ENCODE measurements at places on chromosomes 7 and 10.
A peak's percentile ranks its signal among the peaks of the same experiment; 100 is the strongest.

- DNase-seq, result no peak
These were observed 46.4 kb downstream of the TCF7L2 start for GRCh38 chr10:112996462-112996861.

GRCh38 chr10:70763567-70763966 lies 21.6 kb downstream of the TBATA start:
- DNase-seq, result no peak

- DNase-seq, result no peak
These were observed 29.8 kb downstream of the DNAH11 start for GRCh38 chr7:21572331-21573313.

- DNase-seq, result no peak
These were observed 79.7 kb upstream of the FAM3C start for GRCh38 chr7:121475806-121476205.

GRCh38 chr7:136139417-136139816 lies 162.3 kb upstream of the MTPN start:
- DNase-seq, result no peak

GRCh38 chr7:100765250-100765649 lies 31.9 kb downstream of the ZAN start:
- no peak for DNase-seq

GRCh38 chr10:70481105-70481504 lies 2.5 kb downstream of the PALD1 start:
- DNase-seq, result peak; percentile 51

DNA sequence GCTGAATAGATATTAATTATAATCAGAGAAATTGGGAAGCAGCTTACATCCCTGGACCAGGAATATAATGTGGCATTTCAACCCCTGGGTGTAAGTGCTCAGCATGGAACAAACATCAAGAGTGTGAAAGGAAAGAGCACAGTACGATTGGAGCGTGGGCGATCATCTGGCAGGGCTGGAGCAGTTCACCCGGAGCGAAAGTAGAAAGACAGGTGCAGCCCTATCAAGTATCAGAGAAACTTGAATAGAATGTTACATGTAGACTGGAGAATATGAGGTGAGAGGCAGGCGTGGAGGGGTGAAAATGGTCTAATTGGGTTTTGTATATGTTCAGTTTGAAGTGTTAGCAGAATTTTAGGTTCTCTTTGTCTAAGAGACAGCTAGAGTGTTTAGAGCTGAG lies 303.0 kb downstream of the MDFIC start:
- no peak for DNase-seq

GRCh38 chr7:52794621-52795020 lies 240.8 kb upstream of the POM121L12 start:
- DNase-seq, result no peak

- peak; percentile 86 for DNase-seq
These were observed at the start of gene AFAP1L2 for GRCh38 chr10:114404171-114405010. Gene AFAP1L2 (minus strand): TSS chr10:114404502. CDS start chr10:114404455, 47 bp downstream.

GRCh38 chr7:30757342-30757692 lies 5.4 kb downstream of the INMT start:
- no peak for DNase-seq

GRCh38 chr7:116809636-116810266 lies 52.6 kb upstream of the CAPZA2 start:
- DNase-seq, result peak; percentile 29

GRCh38 chr7:151456782-151457181 lies 16.8 kb upstream of the CRYGN start:
- peak; percentile 70 for DNase-seq

- no peak for DNase-seq
These were observed 503.2 kb downstream of the NRG3 start for GRCh38 chr10:82378146-82378545.

DNA sequence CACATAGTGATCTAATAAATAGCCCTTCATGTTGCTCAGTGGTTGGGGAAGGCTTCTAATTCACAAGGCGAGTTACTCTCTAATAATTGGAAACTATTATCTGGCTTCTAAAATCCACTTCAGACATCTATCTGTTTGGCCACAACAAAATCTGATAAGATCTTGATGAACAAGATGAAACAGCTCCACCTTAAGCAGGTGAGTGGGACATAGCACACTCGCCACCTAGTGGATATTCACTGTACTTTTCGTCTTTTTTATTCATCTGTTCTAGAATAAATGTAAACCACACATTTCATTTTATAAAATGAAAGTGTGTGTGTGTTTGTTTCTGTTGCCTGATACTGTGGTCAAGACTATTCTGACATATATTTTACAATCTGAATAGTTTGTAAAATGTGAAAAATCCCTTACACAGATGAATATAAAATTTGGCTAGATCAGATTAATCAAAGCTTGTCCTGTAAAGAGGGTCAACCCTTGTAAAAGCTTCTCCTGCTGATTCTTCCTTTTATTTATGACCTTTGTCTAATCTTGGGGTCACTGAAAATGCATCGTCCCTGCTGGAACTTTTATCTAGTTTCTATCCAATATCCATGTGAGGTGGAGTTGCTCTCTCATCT lies 26.5 kb upstream of the CNTNAP2 start:
- peak; percentile 54 for DNase-seq

DNA sequence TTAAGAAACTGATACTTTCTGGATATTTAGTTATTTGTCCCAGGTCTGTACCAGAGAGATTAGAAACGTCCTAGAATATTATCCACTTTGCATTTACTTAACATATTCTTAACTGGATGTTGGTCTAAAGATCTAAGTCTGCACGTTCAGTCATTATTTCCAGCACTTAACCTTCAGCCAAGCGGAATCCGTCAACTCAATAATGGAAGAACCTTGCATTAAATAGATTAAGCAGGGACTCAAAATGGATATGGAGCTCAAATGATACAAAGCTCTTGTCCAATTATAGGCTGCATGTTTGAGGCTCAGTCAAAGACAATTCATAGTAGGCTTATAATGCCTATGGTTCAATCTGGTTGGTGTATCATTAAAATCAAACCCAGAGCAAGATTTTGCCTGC lies 162.9 kb downstream of the SEMA3D start:
- DNase-seq, result no peak

All from H7 (cell line).